CD8-positive, alpha-beta memory T cell (primary cell): ENCODE measurements at places on chromosomes 3 and 15.
A peak's percentile ranks its signal among the peaks of the same experiment; 100 is the strongest.

DNA sequence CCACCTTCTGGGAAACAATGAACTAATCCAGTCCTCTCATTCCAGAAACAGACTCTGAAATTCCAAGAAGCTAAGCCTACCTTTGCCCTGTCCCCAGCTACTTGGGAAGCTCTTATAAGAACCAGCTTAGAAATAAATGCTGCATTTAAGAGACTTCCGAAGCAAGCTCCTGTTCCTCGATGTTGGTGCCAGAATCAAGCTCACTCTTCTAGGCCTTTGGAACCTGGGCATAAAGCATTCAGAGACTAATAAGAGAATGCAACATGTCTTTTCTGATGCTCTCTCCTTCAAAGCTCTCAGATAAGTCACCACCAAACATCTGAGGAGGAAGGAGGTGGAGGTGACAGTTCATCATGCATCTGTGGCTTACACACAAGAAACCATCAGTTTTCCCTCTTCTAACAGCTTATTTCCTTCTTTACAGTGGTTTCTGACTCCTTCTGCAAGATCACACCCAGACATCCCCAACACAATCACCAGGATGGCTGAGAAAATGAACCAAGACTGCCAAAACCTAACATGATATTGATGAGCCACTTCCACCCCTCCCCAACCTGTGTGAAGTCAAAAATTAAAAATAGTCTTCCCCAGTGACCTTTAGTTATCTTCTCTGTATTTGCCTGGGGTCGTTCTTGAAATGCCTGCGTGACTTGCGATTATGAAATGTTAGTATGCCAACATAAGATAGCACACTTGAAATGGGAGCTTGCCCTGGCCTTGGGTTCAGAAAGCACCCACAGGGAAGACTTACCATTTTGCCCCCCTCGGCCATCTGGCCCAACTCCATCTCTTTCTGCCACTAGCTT is 11.5 kb downstream of the ARHGEF3 start:
- peak; percentile 66 for DNase-seq

DNA sequence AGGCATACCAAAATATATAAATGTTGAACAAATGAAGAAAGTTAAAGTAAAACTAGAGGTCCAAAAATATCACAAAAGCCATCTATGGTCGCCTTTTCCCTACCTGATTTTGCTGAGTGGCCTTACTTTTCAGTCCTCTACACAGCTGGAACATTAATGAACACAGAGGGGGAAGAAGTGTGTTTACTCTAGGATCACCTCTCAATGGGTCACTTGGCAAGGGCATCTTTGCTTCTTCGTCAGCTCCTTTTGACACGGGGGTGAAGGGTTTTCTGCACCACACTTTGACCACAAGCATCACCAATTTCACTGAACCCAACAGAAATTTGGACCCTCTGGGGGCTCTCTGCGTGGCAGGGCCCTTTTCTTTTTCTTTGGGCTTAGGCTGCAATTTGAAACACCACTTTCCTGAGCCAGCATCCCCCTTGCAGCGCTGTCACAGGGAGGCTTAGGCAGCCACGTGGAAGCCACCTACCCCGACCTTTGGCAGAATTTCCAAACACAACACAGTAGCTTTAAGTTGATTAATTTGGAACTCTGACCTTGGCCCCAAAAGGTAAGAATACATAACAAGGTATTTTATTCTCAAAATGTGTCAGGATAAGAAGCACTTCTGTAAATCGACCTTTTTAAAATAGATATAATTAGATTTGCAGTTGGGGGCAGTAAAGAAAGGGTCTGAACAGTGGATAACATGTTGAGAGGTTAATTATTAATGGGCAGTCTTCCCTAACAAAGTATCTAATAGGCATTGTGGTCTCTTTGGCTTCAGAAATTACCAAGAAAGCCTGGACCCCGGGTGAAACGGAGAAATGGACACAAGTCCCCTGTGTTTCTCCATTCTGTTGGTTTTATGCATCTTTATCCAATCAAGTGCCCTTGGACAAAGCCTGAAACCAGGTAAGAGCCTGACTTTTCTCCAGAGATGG is at the start of gene LIPC:
LIPC (plus strand) TSS at position 771 of the 929 bp plus-strand sequence; CDS start at position 813, 42 bp downstream.
- no peak for DNase-seq

GRCh38 chr15:69081310-69082004 is 67.0 kb downstream of the NOX5 start:
- DNase-seq = no peak

- DNase-seq = no peak
Observed at GRCh38 chr3:143595456-143596077, 252.7 kb downstream of the SLC9A9 start.

DNA sequence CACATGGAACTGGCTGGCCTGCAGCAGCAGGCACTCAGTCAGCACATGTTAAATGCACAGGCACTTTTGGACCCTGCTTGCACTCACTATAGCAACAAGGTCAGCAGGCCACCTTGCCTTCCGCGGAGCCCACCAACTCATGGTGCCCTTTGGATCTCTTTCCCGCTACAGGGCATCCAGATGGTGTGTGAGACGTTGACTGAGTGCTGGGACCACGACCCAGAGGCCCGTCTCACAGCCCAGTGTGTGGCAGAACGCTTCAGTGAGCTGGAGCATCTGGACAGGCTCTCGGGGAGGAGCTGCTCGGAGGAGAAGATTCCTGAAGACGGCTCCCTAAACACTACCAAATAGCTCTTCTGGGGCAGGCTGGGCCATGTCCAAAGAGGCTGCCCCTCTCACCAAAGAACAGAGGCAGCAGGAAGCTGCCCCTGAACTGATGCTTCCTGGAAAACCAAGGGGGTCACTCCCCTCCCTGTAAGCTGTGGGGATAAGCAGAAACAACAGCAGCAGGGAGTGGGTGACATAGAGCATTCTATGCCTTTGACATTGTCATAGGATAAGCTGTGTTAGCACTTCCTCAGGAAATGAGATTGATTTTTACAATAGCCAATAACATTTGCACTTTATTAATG is 85.0 kb downstream of the TGFBR2 start:
- DNase-seq = no peak

DNA sequence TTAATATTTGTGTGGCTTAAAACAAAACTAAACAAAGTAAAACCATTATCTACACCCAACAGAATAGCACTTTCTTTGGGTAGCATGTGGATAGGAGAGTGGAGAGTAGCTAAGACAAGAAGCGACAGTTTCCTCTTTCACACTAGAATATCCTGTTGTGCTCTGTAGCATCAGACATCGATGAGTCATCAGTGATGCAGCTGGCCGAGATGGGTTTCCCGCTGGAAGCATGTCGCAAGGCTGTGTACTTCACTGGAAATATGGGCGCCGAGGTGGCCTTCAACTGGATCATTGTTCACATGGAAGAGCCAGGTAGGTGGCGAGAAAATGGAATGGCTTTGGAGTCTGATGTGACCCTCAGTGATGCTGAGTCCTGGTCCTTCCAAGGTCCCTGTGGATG is 108.1 kb downstream of the USP13 start:
- no peak for DNase-seq
